Neural crest cell (in vitro differentiated cells): ENCODE measurements at places on chromosomes 7 and 10.

DNA sequence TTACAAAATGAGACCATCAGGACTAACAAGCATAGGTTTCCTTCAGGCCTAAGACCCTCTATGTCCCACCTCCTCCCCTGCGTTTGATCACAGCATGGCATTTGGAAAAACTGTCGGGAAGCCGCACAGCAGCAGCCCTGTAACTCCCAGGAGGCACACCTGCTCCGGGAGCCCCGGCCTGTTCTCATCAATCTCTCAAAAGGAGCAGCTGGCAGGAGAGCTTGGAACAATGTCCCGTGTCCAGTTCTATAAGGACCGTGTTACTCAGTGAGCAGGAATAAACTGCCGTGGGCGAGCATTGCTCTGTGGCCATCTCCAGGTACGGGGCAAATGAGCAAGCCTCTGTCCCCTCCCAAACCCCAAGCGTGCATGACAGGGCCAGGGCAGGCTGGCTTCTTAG, 236.9 kb downstream of the SFMBT2 start:
- no peak for DNase-seq

- no peak for DNase-seq
Observed at GRCh38 chr7:129786825-129787563, 165.8 kb downstream of the UBE2H start.

GRCh38 chr10:34286136-34286739, 528.9 kb downstream of the PARD3 start:
- DNase-seq, result no peak

GRCh38 chr10:30868611-30869010, 163.1 kb downstream of the ZNF438 start:
- DNase-seq, result no peak

DNA sequence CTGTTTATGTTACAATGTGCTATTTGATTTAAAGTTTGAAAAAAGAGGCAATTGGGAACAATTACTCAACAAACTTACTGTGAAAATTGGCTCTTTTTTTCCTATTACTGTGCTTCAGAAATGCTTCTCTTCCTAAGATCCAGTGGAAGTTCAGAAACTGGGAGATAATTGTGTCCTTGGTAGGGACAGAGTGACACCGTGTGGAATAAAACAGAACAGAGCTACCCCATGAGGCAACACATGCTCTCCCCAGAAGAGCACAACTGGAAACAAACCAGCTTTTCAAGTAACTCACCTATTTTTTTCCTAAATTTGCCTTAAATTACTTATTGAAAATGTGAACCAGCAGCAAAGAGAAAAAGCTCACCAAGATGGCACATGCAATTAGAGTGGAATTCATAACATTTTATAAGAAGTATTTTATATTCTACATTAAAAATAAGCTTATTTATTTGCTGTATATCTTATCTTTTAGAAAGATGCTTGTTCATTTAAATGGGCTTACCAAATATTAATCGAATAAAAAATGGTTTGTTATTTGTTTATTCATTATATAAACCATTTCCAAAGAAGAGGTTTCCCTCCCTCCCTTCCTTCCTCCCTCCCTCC, 346.1 kb upstream of the ANKRD30A start:
- peak; percentile 29 for DNase-seq
